NCI-H1048 (cell line): ENCODE measurements at places on chromosomes 1 and 21.

- DNase-seq = no peak
Observed at GRCh38 chr1:80876035-80876434, 924.7 kb upstream of the ADGRL2 start.

- no peak for DNase-seq
Observed at GRCh38 chr1:183877053-183877720, 72.3 kb downstream of the RGL1 start.

GRCh38 chr1:34924759-34925555 is 4.5 kb downstream of the DLGAP3 start:
- peak; percentile 30 for DNase-seq

- no peak for DNase-seq
Observed at GRCh38 chr21:42373196-42373907, 7.0 kb upstream of the TFF1 start.

DNA sequence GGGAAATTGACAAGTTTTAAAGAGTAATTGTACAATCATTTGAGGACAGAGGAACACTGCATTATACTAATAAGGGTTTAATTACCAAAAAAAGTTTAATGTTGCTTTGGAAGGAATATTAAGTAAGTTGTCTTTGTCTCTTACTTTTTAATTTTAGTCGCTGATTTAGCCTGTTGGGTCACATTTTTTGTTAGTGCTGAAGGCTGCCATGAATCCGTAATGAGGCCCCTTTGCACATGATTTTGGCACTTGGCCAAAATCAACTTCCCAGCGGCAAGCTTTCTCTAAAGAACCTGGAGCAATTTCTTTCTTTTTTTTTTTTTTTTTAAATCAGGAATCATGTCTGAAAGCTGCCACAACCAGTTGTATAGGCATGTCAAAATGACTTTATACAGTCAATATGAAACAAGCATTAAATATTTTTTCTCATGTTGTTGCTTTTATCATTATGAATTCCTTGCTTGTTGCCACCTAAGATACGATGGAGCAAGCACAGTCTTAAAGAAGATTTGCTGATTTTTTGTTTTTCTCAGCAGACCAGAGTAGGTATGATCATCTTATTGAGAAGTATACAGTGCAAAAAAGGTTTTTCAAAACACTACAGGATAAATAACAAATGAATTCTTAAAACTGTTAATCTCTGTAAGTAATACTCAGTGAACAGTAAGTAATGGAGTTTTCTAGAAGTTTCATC is 690.4 kb downstream of the USP25 start:
- DNase-seq = peak; percentile 49

DNA sequence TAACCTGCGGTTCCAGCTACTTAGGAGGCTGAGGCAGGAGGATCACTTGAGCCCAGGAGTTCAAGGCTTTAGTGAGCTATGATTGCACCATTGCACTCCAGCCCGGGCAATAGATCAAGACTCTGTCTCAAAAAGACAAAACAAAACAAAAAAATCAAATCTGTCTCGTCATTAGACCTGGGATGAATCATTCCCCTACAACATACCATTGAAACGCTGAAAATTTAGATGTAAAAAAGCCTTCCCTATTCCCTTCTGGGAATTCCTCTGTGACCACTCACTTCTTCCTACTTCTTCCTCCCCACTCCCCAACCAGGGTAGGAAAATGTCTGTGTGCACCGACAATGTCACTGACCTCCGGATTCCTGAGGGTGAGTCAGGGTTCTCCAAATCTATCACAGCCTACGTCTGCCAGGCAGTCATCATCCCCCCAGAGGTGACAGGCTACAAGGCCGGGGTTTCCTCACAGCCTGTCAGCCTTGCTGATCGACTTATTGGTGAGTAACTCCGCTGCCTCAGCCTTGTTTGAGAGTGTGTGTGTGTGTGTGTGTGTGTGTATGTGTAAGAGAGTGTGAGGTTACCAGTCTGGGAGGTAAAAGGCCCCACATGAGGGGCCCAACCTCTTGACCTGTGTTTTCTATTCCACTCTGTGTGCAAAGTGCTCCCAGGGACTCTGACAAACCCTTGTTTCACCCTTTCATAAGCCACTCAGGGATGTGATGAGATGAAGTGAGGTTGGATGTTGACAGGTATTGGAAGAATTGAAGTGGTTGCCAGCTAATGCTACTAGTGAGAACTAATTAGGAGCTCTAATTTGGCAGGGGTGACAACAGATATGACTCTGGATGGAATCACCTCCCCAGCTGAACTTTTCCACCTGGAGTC is 16.3 kb upstream of the SARS1 start:
- DNase-seq = no peak

GRCh38 chr1:54763816-54764132 is 549 bp downstream of the PARS2 start:
- no peak for DNase-seq

GRCh38 chr1:33548319-33548718 is 75.9 kb downstream of the ZSCAN20 start:
- no peak for DNase-seq

GRCh38 chr1:20061866-20062265 is 8.1 kb upstream of the PLA2G5 start:
- DNase-seq = no peak

GRCh38 chr1:27605300-27605766 is 1.4 kb upstream of the AHDC1 start:
- DNase-seq = no peak

- DNase-seq = no peak
Observed at GRCh38 chr21:43648171-43648570, 11.1 kb downstream of the HSF2BP start.

DNA sequence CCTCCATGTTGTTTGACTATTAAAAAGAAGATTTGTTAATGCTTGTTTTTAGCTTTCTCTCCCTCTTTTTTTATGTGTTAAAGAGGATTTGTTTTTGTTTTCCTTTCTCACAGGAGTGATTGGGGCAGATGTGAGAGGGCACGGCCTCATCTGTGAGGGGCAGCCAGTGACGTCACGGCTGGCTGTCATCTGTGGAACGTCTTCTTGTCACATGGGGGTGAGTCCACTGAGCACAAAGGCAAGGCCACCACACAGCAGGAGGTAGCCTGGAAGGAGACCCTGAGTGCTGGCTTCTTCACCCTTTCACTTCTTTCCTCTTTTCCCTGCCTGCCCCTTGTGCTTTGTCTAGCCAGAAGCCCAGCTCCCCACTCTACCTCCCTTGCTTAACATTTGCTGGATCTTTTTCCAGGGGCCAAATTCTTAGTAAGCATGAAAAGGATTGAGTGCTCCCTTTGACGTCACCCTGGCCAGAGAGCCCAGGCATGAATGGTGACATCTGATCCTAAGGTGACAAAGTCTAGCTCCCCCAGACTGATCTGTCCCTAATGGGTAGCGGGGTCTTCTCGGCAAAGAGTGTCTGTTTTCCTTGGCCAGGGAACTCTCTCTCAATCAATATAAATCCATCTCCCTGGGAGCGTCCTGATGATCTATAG is 257.2 kb downstream of the FGGY start:
- no peak for DNase-seq
